AG20443 (cell line): ENCODE measurements at places on chromosomes 12 and 14.

DNA sequence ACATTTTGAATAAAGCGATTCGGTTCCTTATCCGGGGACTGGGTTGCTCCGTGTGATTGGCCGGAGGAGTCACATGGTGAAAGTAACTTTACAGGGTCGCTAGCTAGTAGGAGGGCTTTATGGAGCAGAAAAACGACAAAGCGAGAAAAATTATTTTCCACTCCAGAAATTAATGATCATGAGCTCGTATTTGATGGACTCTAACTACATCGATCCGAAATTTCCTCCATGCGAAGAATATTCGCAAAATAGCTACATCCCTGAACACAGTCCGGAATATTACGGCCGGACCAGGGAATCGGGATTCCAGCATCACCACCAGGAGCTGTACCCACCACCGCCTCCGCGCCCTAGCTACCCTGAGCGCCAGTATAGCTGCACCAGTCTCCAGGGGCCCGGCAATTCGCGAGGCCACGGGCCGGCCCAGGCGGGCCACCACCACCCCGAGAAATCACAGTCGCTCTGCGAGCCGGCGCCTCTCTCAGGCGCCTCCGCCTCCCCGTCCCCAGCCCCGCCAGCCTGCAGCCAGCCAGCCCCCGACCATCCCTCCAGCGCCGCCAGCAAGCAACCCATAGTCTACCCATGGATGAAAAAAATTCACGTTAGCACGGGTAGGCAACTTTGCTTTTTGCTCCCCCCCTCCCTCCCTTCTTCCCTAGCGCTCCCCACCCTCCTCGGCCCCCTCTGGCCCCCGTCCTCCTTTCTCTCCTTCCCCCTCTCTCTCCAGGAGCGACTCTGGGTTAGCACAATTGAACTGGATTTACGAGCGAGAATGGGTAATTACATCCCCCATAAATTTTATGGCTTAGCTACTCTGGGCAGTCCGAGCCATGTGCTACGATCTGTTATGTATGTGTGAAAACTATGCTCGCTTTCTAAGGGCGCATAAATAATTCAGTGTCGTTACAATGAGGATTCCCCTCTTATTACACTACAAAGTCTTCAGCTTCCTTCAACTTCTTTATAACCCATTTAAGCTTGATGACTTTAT, at the start of gene HOXC4:
Gene HOXC4, plus strand, starts transcription at position 85 of the 991 bp plus-strand sequence. Its CDS starts 88 bp downstream, at position 173.
- DNase-seq, result peak; percentile 72

DNA sequence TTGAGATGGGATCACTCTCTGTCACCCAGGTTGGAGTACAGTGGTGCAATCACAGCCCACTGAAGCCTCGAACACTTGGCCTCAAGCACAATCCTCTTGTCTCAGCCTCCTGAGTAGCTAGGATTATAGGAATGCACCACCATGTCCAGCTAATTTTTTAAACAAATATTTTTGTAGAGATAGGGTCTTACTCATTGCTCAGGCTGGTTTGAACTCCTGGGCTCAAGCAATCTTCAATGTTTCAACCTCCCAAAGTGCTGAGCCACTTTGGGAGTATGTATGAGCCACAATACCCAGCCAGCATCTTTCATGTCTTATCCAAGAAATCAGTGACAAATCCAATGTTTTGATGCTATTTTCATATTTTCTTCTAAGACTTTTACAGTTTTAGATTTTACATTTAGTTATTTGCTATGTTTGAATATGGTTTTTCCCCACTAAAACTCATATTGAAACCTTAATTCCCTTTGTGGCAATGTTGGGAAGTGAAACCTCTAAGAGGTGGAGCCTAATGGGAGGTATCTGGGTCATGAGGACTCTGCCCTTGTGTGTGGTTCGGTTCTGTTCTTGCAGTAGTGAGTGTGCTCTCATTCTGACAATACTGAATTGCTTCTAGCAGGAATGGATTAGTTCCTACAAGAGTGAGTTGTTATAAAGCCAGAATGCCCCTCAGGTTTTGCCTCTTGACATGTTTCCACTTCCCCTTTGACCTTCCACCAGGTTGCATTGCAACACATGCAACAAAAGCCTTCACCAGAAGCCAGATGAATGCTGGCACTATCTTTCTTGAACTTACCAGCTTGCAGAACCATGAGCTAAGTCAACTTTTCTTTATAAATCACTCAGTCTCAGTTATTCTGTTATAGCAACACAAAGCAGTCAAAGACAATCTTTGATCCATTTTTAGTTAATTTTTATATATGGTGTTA, 80.8 kb upstream of the AMIGO2 start:
- DNase-seq, result no peak

DNA sequence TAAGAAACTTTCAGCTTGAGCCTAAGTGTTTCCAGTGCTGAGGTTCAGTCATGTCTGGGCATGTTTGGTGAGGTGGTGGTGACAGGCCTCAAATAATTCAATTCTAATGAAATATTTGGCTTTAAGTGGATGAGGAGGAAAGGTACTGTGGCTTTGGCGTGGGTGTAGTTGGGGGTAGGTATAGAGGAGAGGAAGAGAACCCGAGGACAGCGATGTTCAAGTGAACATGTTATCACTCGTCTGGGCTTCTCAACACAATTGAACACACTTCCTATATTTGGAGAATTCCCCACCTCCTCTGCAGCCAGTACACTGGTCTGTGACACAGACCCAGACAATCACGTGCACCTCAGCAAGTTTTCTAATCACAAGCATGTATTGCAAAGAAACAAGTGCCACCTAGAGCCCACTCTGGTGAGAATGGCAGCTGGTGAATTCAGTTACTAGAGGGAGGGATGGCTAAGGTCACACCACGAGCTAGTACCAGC, 53.0 kb downstream of the IFNG-AS1 start:
- DNase-seq, result no peak

GRCh38 chr14:45902241-45902640, 649.2 kb upstream of the MIS18BP1 start:
- no peak for DNase-seq

DNA sequence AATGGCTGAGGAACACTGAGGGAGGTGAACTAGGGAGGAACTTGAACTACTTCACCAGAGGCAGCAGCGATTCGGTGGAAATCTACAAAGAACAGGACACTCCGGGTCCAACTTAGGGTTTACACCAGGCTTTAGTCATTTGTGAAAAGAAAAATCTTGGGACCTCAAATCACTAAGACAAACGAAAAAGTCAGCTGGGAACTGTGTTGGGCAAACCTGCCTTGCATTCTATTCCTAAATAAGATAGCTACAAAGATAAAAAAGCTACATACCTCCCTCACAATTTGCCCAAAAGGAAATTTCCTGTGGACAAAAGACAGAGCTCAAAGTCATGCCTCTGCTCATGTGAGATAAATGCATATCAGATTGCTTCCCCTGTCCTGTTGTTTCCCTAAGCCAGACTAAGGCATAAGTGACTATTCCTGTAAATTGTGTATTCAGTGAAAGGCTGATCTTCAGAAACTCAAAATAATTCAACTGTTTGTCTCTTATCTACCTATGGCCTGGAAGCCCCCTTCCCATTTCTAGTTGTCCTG, 106.6 kb downstream of the APAF1 start:
- no peak for DNase-seq
